Hippocampal formation (tissue), 2 donors: ENCODE measurements at places on chromosomes 5 and 9.

DNA sequence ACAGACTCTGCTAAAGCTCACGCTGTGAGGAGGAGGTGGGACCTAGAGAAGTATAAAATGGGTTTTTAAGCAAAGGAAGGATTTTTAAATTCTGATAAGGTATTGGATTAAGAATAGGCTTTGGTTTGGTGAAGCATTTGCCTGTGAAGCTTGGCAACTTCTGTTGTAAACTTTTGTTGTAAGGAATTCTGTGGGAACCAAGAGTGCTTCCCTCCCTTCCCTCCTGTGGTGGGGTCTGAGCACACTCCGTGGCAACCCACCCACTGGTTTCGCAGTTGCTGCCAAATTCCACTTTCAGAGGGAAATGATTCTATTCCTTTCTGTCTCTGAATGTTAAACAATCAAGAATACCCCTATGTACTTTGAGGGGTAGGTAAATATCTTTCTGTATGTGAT is 28.6 kb upstream of the GTF2H2C start:
- no peak for DNase-seq

DNA sequence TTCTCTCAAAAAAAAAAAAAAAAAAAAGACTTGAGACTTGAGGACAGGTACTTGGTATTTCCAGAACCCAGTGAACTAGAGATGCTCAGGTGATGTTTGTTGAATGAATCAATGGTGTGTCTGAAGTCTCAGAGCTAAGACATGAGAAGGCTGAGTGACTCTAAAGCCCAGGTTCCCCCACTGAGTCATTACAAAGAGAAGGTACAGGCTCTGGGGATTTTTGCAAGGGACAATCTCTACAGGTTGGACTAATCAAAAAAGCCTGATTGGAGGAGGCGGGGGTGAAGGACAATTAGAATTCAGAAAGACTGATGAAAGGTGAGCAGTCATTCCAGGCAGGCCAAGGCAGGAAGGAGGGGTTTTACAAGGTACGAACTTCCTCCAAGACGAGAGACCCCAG is 8.2 kb upstream of the FABP6 start:
- DNase-seq = no peak

- no peak for DNase-seq
Measured at GRCh38 chr5:61084658-61085057, 77.6 kb downstream of the SMIM15 start.

DNA sequence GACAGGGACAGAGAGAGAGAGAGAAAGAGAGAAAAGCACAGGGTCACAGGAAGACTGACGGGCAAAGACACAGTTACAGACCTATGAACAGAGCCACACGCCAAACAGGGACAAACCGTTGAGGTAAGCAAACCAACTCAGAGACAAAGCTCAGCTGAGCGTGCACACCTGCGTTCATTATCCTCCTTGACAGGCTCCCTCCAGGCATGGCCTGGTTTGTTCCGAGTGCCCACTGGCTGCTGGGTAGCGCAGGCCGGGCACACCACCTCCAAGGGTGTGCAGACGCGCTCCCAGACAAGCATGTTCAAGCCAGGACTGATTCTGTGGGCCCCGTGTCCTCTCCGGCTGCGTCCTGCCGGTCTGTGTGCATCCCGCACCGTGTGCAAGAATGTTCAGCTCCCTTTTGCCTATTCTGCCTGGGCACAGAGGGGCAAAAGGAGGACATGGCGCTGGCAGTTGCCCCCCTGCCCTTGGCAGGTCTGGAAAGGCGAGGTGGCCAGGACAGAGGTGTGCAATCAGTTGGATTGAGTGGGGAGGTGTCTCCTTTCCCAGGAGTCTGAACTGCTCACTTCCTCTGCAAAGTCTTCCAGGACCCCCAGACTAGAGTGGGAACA is 467 bp upstream of the SMIM32 start:
- no peak for DNase-seq

GRCh38 chr5:126846344-126846743 is 69.4 kb downstream of the LMNB1 start:
- no peak for DNase-seq

DNA sequence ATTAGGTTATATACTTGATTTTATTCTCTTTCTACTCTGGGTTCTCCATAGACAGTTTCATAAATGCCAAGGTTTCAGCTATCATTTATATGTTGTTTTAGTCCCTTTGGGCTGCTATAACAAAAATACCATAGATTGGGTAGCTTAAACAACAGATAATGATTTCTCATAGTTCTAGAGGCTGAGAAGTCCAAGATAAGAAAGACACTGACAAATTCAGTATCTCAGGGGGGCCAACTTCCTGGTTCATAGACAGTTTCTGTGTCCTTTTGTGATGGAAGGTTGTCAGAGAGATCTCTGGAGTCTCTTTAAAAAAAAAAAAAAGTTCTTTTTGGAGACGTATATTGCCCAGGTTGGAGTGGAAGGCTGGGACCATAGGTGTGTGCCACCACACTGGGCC is 113.3 kb downstream of the SCAMP1 start:
- DNase-seq = no peak

DNA sequence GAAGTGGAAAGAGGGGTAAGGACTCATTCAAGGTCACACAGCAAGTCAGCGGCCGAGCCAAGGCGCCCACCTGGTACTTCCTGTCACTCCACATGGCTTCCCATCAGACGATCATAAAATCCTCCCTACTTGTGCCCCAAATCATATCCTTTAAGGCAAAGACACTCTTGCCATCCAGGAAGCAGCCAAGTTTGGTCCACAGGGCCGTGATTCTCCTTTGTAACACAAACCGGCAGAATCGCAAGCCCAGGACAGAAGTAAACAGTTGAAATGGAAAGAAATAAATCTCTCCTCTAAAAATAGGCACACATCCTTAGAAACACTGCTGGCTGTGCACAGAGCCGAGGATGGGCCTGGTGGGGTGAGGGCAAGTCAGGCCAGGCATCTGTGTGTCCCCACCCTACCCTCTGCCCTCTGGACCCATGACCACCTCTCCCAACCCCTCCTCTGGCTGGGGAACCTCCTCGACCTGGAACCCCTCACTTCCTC is 30.5 kb downstream of the TMOD1 start:
- no peak for DNase-seq

- DNase-seq = no peak
Measured at GRCh38 chr9:100939636-100940035, 88.9 kb upstream of the PLPPR1 start.

DNA sequence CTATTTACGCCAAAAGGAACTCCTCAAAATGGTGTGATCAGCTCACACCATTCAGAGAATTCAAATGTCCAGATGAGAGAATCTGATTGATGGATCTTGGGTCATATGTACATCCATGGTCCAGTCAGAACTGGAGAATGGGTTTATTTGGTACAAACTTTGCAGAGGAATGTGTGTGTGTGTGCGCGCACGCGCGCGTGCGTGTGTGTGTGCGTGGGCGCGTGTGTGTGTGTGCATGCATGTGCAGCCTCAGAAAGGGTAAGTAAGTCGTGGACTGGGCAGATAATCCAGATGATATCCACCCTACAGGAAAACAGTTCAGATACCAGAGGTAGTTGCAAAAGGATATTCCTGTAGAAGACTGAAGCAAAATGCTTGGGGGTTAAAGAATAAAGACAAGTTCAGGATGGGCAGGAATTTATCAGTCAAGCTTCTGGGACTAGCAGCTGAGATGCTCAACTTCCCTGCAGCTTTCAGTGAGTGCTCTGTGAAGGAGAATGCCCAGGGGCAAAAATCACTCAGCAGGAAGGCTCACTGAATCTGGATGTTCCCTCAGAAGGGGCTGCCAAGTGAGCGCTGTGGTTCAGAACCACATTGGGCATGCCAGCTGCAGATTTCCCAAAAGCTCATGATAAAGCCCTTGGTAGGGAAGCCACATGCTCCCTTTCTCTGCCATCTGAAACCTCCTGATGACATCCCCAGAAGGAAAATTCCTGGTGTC is 440.5 kb upstream of the SGCD start:
- DNase-seq = no peak

DNA sequence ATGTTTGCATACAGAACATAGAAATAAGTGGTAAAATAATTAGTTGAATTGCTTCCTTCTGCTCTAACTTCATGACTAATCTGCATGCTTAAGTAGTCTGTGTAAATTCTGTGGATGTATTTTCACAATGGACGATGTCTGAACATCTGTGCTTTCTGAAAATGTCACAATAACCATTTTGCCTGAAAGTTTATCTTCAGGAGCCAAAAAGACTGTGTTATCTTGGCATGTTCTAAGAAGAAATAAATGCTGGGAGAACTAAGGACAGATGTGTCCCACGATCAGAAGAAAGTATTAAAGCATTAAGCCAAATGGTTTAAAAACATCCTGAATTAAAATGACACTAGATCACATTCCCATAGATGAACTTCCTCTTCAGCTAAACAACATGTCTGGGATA is 397.6 kb downstream of the SPOCK1 start:
- DNase-seq = no peak

DNA sequence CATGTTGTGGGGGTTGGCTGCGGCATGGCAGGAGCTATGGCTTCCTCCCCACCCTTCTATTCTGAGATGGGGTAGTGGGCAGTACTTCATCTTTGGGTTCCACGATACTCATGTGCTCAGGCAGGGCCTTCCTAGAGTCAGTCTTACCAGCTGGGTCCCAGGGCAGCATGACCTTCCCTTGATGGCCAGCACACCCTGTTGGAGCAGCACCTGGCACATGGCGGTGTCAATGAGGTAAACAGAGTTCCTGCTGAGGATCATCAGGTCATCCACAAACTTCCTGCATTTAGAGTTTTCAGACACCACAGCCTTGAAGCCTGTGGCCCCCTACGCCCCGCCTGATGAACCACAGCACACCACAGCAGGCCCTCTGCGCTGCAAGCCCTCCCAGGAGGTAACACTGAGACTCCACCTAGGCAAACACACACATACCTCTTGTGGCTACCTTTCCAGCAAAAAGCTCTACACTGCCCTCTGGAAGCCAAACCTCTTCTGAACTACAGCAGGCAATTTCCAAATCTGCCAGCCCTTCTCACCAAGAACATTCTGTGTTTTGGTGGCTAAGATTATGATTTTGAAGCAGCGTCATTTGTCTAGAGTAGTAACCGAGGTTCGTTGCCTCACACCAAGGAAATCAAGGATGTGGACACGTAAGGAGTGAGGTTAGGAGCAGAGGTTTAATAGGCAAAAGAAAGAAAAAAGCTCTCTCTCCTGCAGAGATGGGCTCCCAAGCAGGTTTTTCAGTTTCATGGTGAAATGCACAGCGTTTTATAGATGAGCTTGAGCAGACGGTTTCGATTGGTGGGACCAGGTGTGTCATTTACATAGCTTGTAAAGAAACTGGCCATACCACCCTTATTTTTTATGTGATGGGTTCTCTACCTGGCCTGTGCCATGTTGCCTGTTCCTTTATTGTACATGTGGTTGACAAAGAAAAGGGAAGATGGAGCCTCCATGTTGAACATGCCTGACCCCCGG is 20.3 kb upstream of the TMEM174 start:
- DNase-seq = no peak

DNA sequence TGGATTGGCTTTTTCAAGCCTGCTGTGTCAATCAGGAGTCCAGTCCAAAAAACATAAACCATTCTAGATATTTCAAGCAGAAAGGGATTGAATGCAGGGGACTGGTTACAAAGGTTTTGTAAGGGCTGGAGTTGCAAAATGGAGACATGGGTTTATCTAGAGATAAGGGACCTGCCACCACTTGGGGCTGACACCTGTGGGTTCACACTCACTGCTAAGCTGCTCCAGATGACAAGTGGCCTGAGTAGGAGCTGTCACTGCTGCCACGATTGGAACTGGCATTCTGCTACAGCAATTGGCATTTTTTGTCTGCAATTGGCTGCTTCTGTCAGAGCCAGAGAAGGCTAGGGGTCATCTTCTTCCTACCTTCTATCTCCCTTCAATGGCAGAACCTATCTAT is 66.3 kb upstream of the ZFR start:
- DNase-seq = no peak

GRCh38 chr5:169197343-169197742 is 103.6 kb downstream of the SLIT3 start:
- no peak for DNase-seq

DNA sequence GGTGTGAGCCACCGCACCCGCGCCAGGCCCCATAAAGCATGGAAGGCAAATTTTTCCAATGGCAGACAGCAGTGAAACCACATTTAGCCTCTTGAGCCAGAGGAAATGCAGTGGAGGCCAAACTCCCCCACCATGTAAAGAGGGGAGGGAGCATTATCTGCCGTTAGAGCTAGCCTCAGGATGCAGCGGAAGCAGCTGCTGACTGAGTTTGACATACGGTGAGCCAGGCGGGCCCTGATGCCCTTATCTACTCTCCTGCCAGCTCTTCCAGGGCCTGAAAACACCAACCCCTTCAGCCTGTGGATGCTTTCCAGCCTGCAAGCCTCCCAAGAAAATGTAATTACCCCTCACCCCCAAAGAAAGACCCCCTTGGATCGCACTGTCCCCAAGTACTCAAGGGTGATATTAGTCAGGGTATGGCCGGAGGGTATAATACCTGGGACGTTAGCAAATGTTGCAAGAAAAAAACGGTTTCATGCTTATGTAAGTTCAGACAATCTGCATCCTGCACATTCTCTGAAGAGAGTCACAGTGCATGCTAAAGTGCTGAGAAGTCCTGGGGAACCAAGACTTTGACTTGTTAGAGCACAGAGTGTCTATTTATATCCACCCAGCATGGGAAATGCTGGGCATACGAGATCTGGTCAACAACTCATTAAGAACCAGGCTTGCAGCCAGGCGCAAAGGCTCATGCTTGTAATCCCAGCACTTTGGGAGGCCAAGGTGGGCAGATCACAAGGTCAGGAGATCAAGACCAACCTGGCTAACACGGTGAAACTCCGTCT is 11.3 kb upstream of the GGTA1 start:
- DNase-seq = no peak

- DNase-seq = no peak
Measured at GRCh38 chr9:27193886-27194285, 84.9 kb downstream of the TEK start.
